Nucleus accumbens (tissue), 56 donors: ENCODE measurements at places on chromosomes 6 and 20.

DNA sequence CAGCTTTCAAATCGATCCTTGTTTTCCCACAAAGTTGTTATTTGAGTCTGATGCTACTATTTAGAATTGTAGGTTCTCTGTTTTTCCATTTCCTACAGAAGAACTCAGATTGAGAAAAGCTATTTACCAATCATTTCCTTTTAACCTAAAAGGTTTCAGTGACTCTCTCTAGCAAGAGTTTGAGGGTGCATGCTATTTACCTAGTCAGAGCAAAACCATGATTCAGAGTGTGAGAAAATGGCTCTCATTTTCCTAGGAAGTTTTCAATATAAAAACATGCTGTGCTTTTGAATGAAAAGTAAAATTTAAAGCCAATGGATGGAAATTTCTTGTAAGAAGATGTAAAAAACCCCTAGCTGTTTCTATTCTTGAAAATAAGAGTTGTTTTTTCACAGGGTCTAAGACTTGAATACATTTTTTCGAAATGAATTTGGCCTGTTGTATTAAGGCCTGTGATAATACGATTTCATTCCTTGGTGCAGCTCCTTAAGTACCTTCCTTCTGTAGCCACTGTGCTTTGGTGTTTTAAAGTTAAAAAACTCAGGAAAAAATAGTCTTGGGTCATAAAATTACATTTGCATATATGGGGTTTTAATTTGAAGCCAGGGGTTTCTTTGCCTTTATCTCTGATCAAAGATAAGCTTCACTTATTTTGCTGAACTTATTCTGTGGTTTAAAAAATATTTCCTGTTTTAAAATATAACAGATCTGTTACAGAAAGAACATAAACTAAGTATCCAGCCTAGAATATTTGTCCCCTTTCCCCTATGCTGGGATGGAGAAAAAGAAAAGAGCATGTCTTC lies 18.0 kb upstream of the RSPH3 start:
- DNase-seq, result no peak

- no peak for DNase-seq
Observed at GRCh38 chr6:169999367-169999766, 247.9 kb downstream of the ERMARD start.

GRCh38 chr20:31565699-31566318 lies 39.3 kb upstream of the ID1 start:
- DNase-seq, result no peak

DNA sequence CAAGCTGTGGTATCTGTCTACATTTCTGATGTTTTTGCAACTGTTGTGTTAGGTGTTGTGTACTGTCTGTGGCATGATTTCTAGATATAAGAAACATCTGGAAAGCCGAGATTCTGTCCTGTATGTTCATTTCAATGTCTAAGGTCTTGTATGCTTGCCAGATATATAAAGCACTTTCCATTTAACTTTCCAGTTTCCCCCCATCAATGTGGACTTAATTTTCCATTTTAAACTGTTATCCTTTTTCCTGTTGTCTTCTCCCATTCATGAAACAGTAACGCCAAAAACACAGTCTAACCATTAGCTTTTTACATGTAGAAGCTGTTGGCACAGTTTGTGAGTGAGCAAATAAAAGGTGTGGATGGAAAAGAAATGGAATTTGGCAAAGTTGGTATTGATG lies 181.6 kb downstream of the FARS2 start:
- DNase-seq, result no peak

GRCh38 chr20:38514185-38514584 lies 41.5 kb downstream of the RALGAPB start:
- DNase-seq, result no peak

- no peak for DNase-seq
Observed at GRCh38 chr6:43115365-43115764, 39.3 kb downstream of the PTK7 start.

DNA sequence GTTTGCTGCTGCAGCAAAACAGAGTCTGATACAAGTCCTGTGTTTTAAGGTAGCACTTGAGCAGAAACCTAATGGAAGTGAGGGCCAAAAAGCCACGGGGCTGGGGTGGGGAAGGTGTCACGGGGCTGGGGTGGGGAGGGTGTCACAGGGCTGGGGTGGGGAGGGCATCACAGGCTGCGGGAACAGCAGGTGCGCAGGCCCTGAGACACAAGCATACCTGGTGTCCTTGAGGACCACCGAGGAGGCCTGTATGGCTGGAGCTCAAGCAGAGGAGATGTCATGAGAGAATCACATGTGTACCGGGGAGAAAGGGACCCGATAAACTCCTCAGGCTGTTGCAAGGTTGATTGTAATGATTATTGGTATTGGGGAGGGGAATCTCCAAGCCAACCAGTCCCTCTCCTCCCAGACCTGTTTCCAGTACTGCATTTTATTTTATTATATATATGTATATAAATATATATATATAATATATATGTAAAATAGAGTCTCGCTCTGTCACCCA lies 13.6 kb upstream of the SPO11 start:
- no peak for DNase-seq

DNA sequence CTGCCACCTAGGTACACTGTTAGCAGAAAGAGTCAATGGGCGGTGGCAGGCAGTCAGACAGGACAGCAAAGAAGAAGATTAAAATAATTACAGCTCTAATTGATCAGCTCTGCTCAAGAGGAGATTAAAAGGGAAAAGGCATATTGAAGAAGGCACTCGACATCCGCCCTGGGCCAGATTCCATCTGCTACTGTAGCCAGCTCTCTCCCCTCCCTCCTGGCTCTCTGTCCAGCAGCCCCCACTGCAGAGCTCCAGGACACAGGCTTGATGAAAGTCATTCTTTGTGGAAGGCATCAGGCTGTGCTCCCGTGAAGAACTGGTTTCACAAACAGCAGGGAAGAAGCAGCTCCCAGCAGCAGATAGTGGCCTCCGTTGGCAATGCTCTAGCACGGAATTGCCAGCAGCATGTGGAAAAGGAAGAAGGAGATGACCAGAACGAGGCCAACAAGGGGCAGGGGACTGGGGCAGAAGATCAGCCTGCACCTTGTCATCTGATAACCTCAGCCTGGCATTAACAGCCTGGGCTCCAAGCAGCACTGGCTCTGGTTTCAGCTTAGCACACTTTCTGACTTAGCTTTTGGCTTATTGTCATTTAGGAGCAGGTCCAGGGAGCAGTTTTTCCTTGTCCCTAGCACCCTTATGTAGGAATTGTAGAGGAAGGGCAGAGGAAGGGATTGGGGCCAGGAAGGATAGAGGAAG lies 465.9 kb downstream of the KIF16B start:
- DNase-seq, result no peak
